Hematopoietic multipotent progenitor cell treated with erythropoietin and hydrocortisone succinate and interleukin-3 and kit ligand, for 4 days (in vitro differentiated cells): ENCODE measurements at places on chromosomes 11 and 22.

- DNase-seq: no peak
Measured at GRCh38 chr11:72410956-72411355, 23.4 kb downstream of the CLPB start.

GRCh38 chr11:82507288-82507687 lies 226.4 kb downstream of the FAM181B start:
- no peak for DNase-seq

DNA sequence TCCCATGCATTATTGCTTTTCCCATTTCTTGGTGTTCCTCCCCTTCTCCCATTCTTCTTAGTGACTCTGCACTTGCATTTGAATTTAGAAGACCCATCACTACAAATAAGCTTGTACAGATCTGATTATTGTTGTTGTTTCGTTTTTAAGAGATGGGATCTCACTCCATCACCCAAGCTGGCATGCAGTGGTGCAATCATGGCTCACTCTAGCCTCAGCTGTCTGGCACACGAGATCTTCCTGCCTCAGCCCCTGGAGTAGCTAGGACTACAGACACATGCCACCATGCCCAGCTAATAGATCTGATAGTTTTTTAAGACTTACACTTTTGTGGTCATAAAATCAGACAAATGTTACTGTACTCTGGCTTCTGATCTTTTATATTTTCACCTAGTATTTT lies 252.1 kb downstream of the DDX10 start:
- no peak for DNase-seq

GRCh38 chr22:44450503-44450902 lies 47.5 kb downstream of the RTL6 start:
- DNase-seq: no peak
